CD4-positive, alpha-beta memory T cell (primary cell): ENCODE measurements at places on chromosomes 5 and 9. TPM values are rescaled to one million over a fixed set of nuclear protein-coding genes. Genes with fewer than 3 reads are reported as not detected.

DNA sequence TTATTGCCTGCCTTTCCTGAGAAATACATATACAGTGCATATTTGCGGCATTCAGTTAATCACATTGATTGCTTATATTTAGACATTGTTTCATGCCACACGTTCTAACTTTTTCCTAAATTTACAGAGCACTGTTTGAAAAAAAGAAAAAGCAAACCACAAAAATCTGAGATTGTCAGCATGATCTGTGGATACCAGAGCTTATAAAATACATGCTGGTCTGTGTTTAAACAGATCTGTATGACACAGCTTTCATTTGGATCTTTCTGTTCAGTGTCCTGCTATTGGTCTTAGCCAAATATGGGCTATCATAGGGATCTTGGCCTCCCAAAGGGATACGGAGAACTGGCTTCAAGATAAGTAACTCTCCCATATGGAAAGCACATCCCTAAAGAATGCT, 20.2 kb downstream of the ALDH1A1 start:
- no peak for DNase-seq

- no peak for DNase-seq
Observed at GRCh38 chr9:88759364-88759763, 224.4 kb downstream of the NXNL2 start.

- no peak for DNase-seq
Observed at GRCh38 chr9:125987420-125987819, 240.2 kb downstream of the PBX3 start.

GRCh38 chr5:179876610-179876952, 18.0 kb upstream of the MRNIP start:
- no peak for DNase-seq

DNA sequence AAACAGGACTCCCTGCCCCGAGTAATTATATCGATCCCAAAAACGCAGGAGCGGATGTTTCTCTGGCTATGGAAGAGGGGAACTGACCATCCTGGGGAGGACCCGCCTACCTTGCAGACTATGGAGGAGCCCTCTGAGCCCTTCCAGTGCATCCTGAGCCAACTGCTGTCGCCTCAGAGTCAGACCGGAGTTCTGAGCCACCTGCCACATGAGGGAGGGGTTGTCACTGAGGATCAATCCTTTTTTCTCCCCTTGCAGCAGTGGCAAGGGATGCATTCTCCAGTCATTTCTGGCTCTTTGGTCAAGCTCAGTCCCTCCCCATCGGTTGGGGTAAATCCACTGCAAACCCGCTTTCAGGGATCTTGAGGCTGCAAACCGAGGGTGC, 709 bp downstream of the FANCG start:
- DNase-seq, result no peak

PTGR1 gene
- total RNA-seq, result 0.36 TPM

ABLIM3 gene
- total RNA-seq, result not detected

SCGB3A2 gene
- total RNA-seq, result not detected

FIBCD1 gene
- not detected for total RNA-seq
